Activated CD4-positive, alpha-beta memory T cell treated with anti-CD3 and anti-CD28 coated beads, Interleukin-2, amount 10 ng/mL, durations not matched to agents 7 days and 5 days (primary cell): ENCODE measurements at places on chromosomes 3 and 15.

DNA sequence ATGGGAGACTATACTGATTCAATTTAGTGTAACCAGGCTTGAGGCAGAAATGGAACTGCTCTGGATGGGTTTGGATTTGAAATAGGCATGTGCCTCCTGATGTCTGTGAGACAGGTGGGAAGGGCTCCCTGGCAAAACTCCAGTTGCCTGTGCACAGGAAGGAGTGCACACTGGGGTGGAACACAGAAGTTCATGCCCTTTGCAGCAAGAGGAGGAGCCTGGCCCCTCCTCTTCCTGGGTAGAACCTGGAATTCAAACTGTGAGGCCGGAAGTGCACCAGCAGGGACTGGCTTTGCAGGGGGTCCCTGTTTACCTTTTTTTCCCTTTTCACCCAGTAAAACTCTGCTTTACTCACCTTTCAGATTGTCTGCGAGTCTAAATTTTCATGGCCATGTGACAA lies 99.9 kb downstream of the GMPS start:
- H3K4me3 ChIP-seq = no peak overlapping the region
- DNase-seq = no peak
- H3K36me3 ChIP-seq = no peaks in the 10 kb centered on the region
- H3K27ac ChIP-seq = no peak overlapping the region
- no peaks in the 10 kb centered on the region for H3K4me1 ChIP-seq

GRCh38 chr3:114872588-114872987 lies 274.5 kb downstream of the ZBTB20 start:
- no peak overlapping the region for H3K4me3 ChIP-seq
- no peaks in the 10 kb centered on the region for H3K4me1 ChIP-seq
- no peak for DNase-seq

DNA sequence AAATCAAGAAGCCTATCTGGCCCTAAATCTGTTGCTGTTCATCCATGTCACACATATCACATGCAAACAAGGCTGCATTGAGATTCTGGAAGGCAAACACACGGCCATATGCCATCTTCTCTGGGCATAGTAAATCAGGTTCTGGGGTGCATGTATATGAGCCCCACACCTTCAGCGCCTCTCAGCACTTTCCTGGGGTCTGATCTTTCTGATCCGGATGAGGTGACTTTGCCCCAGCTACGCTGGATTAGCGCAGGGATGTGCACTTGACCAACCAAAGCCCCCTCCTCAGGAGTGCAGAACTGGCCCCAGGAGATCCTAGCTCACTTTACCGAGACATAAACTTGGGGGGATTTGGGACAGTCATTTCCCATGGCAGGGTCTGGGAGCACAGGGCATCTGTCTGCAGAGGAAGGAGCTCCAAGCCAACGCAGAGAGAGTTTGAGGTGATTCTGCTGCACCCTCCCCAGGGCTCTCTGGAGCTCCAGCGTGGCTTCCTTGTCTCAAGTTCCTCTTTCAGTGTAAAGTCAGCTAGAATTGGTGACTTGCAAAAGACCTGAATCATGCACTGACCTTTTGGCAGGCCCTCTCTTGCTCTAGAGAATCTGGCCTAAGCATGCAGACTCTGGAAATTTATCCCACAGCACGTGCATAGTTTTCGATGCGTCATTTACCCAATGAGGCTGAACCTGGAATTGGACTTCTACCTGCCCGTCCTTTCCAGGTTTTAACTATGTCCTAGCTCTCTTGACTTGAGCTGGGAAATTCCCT lies 63.5 kb upstream of the KLF13 start:
- H3K4me3 ChIP-seq = no peak overlapping the region
- H3K27ac ChIP-seq = peak overlapping the region; percentile 89
- H3K36me3 ChIP-seq = no peaks in the 10 kb centered on the region
- no peak for DNase-seq
- peaks cover 8% of the 10 kb centered on the region for H3K27me3 ChIP-seq
- peaks cover 73% of the 10 kb centered on the region for H3K4me1 ChIP-seq

DNA sequence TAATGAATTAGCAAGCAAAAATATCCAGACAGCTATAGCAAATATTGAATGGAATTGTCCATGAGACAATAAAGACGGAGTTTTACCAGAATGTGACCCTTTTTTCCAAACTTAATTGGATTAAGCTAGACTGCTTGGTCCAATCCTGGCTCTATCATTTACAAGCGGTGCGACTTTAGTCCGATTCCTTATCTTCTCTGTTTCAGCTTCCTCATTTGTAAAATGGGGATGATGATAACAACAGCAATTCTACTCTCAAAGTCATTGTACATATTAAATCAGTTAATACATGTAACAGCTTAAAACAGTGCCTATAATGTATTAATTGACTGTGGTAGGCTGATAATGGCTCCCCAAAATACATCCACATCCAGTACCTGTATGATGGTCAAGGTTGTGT lies 62.1 kb upstream of the CRBN start:
- no peak overlapping the region for H3K27ac ChIP-seq
- no peaks in the 10 kb centered on the region for H3K36me3 ChIP-seq
- DNase-seq = no peak
- no peak overlapping the region for H3K4me3 ChIP-seq
- no peaks in the 10 kb centered on the region for H3K27me3 ChIP-seq

DNA sequence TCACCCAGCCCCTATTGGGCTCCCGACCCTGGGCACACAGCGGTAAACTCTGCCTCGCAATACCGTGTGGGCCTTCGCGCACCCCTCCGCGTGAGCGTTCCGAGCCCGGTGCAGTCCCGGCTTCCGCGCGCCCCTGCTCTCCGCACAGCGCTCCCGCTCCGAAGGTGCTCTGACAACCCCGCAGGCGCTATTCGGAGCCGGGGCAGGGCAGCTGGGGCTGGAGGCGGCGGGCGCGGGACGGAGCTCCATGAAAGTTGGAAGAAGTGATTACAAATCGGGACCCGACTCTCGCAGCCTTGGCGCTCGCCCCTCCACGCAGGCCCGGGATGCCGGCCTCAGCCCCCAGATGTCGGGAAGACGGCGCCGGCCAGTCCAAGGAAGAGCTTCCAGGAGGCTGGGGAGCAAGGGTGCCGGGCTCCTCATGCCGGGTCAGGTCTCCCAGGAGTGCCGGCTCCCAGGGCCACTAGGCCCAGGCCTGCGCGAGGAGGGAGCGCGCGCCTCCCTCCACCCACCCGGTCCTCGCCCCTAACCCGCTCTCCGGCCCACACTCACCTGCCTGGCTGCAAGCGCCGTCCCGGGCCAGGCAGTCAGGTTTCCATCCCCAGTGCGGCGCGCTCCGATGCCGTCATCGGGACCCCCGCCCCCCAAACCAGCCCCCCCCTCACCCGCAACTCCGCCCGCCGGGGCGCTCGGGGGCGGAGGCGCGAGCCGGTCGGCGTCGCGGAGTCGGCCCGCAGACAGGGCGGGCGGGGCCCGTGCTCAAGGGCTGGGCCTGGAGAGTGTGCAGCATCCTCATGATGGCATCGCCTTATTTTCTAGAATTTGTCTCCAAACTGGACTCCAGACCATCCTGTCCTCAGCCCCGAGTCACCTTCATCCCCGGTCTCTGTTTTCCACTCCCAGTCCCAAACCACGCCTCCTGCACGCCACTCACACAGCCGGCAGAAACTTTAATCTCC lies at the start of gene KIF7:
TSS of gene KIF7 (minus strand) at position 621 of the 959 bp plus-strand sequence. CDS start 2,537 bp downstream, outside the sequence.
- peak within 1 kb of the TSS; percentile 9 for H3K4me3 ChIP-seq
- DNase-seq = no peak
- no peaks in the 10 kb centered on the region for H3K36me3 ChIP-seq
- no peak within 1 kb of the TSS for H3K27ac ChIP-seq

- no peak for DNase-seq
- H3K4me1 ChIP-seq = no peaks in the 10 kb centered on the region
- peaks cover 7% of the 10 kb centered on the region for H3K27me3 ChIP-seq
- no peak overlapping the region for H3K4me3 ChIP-seq
- no peak overlapping the region for H3K27ac ChIP-seq
Measured at GRCh38 chr3:99651531-99651930, 13.1 kb downstream of the COL8A1 start.

GRCh38 chr15:101560722-101561583 lies 71.4 kb upstream of the PCSK6 start:
- no peak for DNase-seq
- no peak overlapping the region for H3K27ac ChIP-seq

DNA sequence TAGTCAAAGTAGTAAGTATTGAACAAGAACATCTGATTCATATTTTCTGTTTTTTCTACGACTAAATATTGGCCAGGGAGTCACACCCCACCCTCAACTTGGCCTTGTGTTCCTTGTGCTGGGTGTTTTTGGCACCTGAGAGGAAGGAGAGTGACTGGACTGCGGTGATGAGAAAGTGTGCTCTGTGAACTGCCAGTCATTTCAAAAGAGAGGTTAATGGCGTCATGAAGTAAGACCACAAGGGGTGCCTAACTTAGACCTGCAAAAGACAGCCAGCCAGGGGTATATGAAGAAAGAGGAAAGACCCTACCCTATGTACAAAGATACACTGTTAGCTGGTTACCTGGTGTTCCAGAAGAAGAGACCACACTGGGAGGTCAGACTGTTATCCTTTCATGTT lies 58.4 kb upstream of the COL8A1 start:
- H3K4me1 ChIP-seq = no peaks in the 10 kb centered on the region
- no peak overlapping the region for H3K4me3 ChIP-seq
- H3K27ac ChIP-seq = no peak overlapping the region
- H3K27me3 ChIP-seq = no peaks in the 10 kb centered on the region

DNA sequence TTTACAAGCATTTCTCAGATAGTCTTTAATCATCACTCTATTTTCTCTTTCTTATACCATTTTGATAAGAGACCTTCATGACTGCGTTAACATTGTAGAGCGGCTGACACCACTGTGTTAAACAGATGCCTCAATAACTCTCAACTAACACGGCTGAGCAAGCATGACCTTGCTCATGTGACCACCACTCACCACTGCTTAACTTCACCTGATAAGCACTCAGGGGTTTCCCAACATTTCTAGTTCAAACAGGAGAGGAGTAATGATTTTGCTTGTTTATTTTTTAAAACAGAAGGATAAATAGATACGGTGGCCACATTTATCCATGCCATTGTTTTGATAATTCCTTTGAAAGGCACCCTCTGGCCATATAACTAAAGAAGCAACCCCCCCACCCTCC lies 37.7 kb upstream of the TMEM45A start:
- peaks cover 6% of the 10 kb centered on the region for H3K4me1 ChIP-seq
- no peak overlapping the region for H3K27ac ChIP-seq
- H3K36me3 ChIP-seq = no peaks in the 10 kb centered on the region
- H3K4me3 ChIP-seq = no peak overlapping the region
- no peaks in the 10 kb centered on the region for H3K27me3 ChIP-seq
- DNase-seq = no peak

GRCh38 chr3:110868106-110868505 lies 203.5 kb upstream of the NECTIN3 start:
- H3K27me3 ChIP-seq = peaks cover 2% of the 10 kb centered on the region
- DNase-seq = no peak
- H3K36me3 ChIP-seq = no peaks in the 10 kb centered on the region
- no peak overlapping the region for H3K4me3 ChIP-seq
- H3K27ac ChIP-seq = no peak overlapping the region
- no peaks in the 10 kb centered on the region for H3K4me1 ChIP-seq

- DNase-seq = no peak
- H3K27ac ChIP-seq = no peak overlapping the region
- no peaks in the 10 kb centered on the region for H3K4me1 ChIP-seq
Measured at GRCh38 chr3:159137949-159138348, 336.1 kb downstream of the MFSD1 start.

- H3K27ac ChIP-seq = no peak overlapping the region
- no peaks in the 10 kb centered on the region for H3K36me3 ChIP-seq
- peaks cover 4% of the 10 kb centered on the region for H3K27me3 ChIP-seq
- H3K4me1 ChIP-seq = no peaks in the 10 kb centered on the region
Measured at GRCh38 chr15:56339594-56339993, 25.6 kb upstream of the TEX9 start.

DNA sequence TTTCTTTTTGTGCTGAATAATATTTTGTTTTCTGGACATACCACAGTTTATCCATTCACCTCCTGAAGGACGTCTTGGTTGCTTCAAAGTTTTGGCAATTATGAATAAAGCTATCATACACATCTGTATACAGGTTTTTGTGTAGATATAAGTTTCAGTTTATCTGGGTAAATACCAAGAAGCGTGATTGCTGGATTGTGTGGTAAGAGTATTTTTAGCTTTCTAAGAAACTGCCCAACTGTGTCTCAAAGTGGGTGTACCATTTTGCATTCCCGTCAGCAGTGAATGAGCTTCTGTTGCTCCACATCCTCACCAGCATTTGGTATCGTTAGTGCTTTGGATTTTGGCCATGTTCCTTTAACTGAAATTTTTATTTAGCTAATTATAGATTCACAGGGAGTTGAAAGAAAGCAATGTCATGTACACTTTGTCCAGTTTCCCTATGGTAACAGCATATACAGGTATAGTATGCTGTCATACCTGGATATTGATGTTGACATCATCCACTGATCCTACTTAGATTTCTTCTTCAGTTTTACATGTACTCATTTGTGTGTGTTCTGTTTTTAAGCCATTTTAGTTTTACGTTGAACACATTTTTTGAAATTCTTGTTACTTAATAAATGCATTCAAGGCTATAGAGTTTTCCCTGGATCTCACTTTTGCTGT lies 11.9 kb downstream of the ARID3B start:
- peaks cover 73% of the 10 kb centered on the region for H3K4me1 ChIP-seq
- H3K4me3 ChIP-seq = peak overlapping the region; percentile 45
- H3K27ac ChIP-seq = peak overlapping the region; percentile 82
- H3K36me3 ChIP-seq = peaks cover 76% of the 10 kb centered on the region
- H3K27me3 ChIP-seq = no peaks in the 10 kb centered on the region

- H3K36me3 ChIP-seq = no peaks in the 10 kb centered on the region
- peaks cover 6% of the 10 kb centered on the region for H3K27me3 ChIP-seq
- H3K4me1 ChIP-seq = peaks cover 4% of the 10 kb centered on the region
Measured at GRCh38 chr3:184632551-184633236, 71.1 kb downstream of the EPHB3 start.

DNA sequence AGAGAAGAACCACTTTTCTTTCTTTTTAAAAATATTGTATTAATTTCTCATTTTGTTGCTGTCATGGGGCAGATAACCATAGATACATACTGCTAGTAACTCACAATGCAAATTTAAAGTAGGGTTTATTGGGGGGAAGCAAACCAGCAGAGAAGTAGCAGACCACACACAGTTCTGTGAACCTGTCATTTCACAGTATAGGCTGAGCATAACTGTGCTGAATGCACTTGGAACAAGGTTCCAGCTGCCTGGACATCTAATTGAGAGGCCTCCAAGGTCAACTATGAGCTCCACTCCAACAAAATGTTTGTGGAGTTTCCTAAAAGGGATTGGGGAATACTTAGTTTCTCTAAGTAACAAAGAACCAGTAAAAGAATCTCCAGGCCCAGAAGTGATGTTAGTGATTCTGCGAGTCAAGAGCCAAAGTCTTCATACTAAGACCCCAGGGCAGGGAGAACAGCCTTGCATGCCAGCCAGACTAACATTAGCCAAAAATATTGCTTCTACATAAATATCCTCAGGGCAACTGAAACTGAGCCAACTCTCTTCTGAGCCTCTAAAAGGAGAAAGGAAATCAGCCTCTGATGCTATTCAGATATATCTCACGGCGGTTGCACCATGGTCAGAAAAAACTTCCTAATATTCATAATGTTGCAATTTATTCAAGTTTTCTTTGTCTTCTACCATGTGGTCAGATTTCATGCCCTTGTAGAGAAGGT lies 856.4 kb upstream of the ALCAM start:
- H3K4me1 ChIP-seq = no peaks in the 10 kb centered on the region
- DNase-seq = no peak
- H3K27me3 ChIP-seq = no peaks in the 10 kb centered on the region
- H3K27ac ChIP-seq = no peak overlapping the region
- H3K4me3 ChIP-seq = no peak overlapping the region
- H3K36me3 ChIP-seq = no peaks in the 10 kb centered on the region
